ENCODE measurements at places on chromosomes 11 and 22.

- DNase-seq: no peak
Observed at GRCh38 chr11:57787006-57787604, 25.5 kb downstream of the CTNND1 start.

DNA sequence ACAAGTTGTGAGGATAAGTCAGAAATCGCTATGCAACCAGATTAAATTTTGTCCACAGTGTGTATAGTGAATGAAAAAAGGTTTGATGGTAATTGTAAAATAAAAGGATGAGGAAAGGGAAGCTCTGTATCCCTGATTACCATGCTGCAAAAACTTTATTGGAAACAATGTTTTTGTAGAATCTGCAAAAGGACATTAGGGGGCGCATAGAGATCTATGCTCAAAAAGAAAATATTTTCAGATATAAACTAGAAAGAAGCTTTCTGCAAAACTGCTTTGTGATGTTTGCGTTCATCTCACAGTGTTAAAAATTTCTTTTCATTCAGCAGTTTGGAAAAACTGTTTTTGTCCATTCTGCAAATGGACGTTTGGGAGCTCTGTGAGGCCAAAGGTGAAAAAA lies 390.5 kb downstream of the OR4C45 start:
- no peak for DNase-seq

DNA sequence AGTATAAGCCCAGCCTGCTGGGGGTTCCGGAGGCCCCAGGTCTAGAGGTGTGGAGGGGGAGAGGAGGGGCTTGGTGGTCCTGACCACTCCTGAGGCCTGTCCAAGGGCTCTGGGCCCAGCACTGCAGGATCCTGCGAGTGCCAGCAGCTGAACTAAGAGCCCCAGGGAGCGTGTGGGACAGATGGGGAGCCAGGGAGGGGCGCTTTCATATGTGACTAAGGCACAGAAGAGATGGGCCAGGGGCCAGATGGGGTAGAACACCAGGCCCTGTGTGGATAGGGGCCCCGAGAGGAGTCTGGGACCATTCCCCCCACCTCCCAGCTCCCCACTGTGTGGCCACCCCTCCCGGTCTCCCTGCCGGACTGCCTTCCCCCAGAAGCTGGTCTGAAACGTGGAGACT lies 18.4 kb downstream of the MAFF start:
- DNase-seq: no peak

DNA sequence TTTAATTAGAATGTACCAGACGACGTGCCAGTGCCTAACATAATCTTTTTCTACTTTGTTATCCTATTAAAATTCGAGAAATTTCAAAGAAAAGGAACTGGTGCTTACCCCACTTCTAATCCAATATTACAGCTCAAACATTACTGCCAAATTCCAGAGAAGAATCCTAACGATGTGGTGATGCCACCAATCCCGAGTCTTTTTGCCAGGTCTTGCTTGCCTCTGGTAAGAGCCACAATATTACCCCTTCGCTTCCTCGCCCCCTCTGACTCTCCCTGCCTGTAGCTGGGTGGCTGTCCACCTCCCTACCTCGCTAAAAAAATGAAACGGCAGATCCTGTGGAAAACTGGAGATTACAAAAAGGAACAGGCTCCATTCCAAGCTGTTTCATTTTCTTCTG lies 49.4 kb upstream of the TBCEL start:
- DNase-seq: no peak

DNA sequence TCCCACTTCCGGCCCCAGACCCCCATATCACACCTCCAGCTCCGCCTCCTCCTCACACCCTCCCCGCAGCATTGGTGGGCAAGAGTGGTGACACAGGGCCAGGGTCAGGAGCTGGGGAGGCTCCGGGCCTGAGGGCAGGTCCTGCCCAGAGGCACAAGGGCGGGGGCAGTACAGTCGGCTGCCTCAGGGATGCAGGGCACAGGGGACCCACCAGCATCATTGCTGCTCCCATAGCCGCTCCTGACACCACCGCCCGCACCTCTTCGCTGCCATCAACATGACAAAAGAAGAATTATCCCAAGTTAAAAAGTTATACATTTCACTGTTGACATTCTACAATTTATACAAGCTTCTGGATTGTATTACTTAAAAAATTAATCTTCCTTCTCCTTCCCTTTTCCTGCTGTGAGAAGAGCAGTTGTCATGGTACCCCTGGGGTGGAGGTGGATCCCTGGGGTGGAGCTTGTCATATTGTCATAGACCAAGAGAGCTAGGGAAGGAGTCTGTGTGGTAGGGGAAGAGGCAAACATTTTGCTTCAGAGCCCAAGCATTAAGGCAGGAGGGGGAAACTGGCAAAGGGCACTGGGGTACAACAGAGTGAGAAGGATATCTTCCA lies 4.1 kb downstream of the SBF2 start:
- no peak for DNase-seq

- DNase-seq: no peak
Observed at GRCh38 chr11:71253794-71254193, 1.4 kb upstream of the SHANK2 start.

- no peak for DNase-seq
Observed at GRCh38 chr22:46275455-46276122, 7.8 kb downstream of the TTC38 start.

DNA sequence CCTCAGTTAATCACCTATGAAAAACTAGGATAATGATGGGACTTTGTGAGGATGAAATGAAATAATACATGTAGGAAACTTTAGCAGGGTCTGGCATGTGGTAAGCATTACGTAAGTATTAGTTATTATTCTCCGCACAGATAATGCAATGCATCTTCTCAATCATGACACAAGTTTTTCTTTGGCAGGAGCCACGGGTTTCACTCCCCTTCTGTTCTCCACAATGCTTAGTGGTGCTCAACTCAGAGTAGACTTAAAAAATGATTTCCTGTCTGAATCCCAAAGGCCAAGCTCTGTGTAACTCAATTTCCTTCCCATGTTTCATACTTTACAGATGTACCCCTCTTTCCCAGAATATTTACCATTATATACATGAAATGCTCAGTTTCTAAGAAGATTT lies 82.9 kb downstream of the CCDC34 start:
- no peak for DNase-seq

GRCh38 chr22:30195245-30196140 lies 51.1 kb downstream of the LIF start:
- no peak for DNase-seq

DNA sequence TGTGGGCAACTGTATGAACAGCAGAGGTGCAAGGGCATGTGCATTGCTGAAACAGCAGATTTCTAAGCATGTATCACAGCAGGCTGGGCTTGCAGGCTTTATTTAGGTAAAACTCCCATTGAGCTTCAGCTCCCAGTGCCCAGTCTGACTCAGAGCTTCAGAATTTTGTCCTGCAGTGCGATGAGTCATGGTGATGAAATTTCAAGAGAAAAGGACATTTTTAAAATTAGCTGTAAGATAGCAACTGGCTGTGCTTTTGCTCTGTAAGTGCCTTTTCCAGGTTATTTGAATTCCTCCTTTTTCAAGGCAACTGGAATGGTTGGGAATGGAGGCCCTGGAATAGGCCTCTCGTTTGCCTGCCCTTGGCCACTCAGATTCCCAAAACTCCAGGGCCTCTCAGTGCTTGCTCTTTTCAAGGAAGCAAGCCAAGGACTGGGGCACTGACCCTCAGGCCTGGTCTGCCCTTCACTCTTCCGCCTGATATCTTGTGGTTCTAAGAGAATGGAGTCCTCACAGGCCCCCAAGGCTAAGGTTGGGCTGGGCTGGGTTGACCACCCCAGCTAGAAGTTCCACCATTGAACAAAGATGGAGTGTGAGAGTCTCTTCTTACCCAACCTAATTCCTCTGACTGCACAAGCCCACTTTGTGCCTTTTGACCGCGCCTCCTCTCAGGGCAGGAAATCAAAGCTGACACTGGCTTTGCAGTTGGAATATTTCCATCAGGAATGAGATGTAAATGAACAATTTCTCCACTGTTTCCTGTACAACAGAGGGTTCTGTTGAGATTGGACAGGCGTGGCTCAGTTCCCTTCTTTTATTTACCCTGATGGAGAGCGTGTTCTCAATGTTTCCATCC lies 59.5 kb upstream of the PRSS23 start:
- DNase-seq: peak; percentile 16

DNA sequence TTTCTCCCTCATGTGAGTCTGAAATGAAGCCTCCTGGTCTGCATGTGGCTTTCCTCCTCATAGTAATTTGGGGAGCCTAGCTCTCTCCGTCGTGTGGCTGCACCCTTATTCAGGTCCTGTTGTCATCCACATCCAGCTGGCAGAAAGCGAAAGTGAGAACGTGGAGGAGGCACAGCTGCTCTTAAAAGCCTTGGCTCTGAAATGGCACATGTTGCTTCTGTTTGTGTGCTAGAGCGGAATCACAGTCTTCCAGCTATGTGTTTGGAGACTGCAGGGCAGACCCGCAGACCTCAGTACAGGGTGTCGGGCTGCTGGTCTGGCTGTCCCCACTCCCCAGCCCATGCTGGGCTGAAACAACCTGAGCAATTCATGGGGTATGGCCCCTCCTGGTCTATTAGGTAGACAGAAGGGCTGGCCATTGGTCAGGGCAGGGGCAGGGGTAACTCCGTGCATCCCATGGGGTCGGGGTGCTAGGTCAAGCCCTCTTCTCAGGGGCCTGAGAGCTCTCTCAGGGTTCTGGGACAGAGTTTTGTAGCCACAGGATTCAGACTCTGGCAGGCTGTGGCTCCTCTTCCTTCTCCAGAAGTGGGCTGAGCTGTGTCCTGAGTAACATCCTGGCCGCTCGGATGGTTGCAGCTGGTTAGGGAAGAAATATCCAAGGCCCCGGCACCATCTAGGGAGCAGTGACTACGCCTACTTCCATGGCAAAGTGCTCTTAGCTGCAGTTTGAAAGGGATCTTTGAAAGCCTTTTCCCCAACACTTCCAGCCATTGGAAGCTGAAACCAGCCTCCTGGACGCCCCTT lies 50.6 kb downstream of the C11orf96 start:
- DNase-seq: no peak

DNA sequence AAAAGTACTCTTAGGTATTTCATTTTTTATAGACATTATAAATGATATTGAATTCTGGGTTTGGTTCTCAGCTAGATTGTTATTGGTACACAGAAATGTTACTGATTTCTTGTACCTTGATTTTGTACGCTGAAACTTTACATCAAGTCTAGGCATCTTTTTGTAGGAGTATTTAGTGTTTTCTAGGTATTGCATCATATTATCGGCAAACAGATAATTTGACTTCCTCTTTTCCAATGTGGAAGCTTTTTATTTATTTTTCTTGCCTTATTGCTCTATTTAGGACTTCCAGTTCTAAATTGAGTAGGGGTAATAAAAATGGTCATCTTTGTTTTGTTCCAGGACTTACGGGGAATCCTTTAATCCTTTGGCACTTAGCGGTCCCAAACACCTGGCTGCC lies 676.6 kb upstream of the CCDC179 start:
- no peak for DNase-seq

- no peak for DNase-seq
Observed at GRCh38 chr22:32692371-32692770, 109.1 kb upstream of the TIMP3 start.

- DNase-seq: peak; percentile 63
Observed at GRCh38 chr11:12674936-12675696, 895 bp downstream of the TEAD1 start.

GRCh38 chr11:29634744-29635143 lies 382.1 kb downstream of the KCNA4 start:
- no peak for DNase-seq

- no peak for DNase-seq
Observed at GRCh38 chr11:8178297-8178696, 9.5 kb upstream of the RIC3 start.

DNA sequence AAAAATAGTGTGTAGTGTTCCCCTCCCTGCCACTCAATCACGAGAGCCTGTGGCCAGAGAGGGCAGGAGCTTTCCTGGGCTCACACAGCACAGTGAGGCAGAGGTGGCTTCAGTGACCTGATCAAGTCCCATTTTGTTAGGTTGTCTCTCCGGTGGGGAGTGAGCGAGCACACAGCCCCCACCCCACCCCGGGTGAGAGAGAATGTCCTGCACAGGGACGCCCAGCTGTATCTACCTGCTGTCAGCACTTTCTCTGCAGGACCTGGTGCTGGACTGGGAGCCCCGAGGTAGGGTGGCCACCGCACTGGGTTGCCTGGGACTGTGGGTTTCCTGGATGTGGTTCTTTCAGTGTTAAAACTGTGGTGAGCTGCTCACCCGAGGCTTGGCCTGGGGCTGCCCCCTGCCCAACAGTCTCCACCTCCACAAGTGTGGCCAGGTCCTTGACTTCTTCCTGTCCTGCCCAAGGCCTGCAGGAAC lies 6.1 kb downstream of the CAPN5 start:
- no peak for DNase-seq

GRCh38 chr22:41478891-41479521 lies 10.1 kb downstream of the ACO2 start:
- DNase-seq: no peak

- DNase-seq: no peak
Observed at GRCh38 chr11:47186076-47186699, at the start of gene PACSIN3. PACSIN3 (minus strand) TSS chr11:47186434; CDS start chr11:47182727, 3,707 bp downstream.

GRCh38 chr22:24207264-24208011 lies 26.2 kb downstream of the SUSD2 start:
- DNase-seq: no peak

GRCh38 chr11:27390318-27391295 lies 27.6 kb upstream of the CCDC34 start:
- no peak for DNase-seq

GRCh38 chr22:20052309-20053259 lies 27.5 kb upstream of the DGCR8 start:
- DNase-seq: no peak

- DNase-seq: no peak
Observed at GRCh38 chr11:134610116-134610910, 198.3 kb upstream of the B3GAT1 start.

- no peak for DNase-seq
Observed at GRCh38 chr11:35650467-35650866, 12.1 kb upstream of the TRIM44 start.

GRCh38 chr11:79538775-79539174 lies 97.9 kb upstream of the TENM4 start:
- DNase-seq: no peak

GRCh38 chr22:46074771-46075551 lies 75.4 kb upstream of the PPARA start:
- peak; percentile 38 for DNase-seq

DNA sequence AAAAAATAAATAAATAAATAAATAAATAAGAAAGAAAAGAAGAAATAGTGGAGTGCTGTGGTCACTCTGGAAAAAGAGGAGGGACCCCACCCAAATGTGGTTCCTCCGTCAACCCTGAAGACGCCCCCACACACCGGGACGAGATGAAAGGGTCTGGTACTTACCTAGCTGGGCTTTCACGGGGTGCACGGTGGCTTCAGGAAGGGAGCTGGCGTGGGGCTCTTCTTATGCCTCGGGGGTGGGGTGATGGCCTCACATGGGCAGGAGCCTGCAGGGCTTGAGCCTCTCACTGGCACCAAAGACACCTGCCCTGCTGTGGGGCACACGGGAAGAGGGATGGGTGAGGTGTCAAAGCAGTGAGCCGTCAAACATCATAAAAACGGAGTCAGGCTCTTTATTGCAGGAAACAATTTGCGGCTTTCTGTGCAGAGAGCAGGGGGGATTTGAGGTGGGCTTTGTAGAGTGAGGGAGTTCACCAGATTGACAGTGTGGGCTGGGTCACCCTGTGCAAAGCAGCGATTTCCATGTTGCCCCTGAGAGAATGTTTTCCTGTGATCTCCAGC lies 28.0 kb upstream of the KRTAP5-6 start:
- no peak for DNase-seq
